AG04450 (cell line): ENCODE measurements at places on chromosomes 5 and 9.

DNA sequence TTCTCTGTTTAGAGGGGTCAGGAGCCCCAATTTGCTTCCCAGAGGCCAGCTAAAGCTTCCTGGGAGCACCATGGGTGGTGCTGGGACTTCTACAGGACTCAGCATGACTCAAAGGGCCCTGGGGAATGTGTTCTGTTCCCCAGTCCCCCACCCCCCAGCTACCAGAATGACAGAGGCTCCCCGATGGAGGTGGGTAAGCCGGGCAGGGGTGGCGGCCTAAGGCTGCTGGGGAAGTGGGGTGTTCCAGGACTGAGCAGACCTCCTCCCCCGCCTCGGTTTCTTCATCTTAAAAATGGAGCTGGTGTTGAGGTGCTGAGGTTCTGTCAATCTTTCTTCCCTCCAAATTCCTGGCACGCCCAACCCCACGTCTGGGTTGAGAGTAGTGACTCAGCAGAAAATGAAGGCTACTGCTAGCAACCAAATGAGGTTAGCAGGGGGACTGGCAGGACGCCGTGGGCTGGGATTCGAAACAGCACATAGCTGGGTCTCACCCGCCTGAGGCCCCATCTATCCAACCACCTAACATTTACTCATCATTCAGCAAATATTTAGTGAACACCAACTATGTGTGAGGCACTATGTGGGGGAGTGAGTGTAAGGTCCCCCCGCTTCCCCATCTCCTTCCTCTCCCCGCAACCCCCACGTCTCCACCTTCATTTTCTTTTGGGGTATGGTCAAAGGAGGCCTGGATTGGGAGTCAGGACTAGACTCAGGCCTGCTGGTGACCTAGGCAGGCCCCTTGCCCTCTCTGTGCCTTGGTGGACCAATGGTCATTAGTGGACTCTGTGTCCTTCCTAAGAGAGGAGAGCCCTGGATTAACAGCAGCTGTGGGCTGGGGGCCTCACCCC lies 50.2 kb downstream of the C9orf50 start:
- DNase-seq = peak; percentile 81

GRCh38 chr5:59049095-59049494 lies 466.2 kb downstream of the RAB3C start:
- DNase-seq = no peak

DNA sequence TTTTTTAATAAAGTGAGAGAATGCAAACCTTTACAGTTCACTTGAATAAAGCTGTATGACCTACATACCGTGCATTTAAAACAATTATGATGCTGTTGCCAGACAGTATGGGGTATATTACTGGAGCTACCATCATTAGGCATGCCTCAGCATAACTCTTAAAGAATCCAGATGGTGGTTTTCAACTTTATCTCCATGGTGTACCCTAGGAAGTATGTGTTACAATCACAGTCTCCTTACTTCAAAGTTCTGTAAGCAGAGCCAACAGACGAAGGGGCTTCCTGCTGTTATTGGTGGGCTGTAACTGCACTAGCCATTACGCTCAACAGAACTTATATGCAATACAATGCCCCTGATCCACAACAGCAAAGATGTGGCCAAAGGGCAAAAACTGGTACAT lies 803.3 kb downstream of the DTWD2 start:
- no peak for DNase-seq

DNA sequence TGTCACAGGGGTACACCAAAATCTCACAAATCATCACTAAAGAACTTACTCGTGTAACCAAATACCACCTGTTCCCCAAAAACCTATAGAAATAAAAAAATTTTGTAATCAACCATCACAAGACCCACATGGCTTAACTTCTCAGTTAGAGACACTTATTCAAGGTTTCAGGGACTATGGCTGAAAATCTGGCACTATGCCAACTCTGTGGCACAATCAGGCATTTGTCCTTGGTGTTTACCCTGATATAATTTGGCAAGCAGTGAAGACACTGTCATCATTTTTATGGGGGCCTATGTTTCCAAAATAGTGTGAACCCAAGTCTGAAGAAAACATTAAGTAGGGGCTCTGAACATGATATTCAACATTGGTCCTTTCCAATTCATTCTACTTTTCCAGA lies 59.0 kb downstream of the ZNF622 start:
- DNase-seq = no peak

GRCh38 chr9:129436751-129437625 lies 183.9 kb downstream of the C9orf50 start:
- no peak for DNase-seq

DNA sequence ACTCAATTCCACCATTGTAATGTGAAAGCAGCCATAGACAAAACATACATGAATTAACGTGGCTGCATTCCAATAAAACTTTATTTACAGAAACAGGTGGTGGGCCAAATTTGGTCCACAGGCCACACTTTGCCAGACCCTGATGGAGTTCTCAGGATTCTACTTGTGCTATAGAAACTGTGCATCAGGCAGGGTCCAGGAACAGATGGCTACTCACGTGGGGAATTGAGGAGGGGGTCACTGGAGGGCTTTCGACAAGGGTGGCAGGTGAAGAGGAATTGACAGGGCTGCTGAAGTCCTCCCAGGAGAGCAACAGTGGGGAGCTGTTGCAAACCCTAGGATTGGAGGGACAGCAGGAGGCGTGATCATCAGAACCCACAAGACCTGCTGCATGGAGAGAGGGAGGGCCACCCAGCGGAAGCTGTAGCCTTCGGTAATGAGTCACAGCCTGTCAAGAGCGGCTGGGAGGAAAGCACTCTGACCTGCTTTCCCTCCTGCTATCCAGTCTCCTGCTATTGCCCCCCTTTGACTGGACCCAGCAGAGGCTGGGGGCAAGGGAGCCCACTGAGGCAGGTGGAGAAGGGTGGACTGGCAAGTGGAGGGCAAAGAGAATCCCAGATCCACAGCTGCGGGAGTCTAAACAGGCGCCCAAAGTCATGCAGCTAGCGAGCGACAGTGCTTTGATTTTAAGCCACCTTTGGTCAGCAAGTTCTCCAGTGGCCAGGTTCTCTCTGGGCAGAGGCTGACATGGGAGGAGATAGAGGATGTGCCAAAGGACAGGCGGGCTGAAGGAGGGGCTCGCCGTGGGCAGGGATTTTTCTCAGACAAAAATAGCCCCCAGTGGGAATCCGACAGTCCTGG lies 138.3 kb upstream of the SMIM23 start:
- DNase-seq = peak; percentile 33

DNA sequence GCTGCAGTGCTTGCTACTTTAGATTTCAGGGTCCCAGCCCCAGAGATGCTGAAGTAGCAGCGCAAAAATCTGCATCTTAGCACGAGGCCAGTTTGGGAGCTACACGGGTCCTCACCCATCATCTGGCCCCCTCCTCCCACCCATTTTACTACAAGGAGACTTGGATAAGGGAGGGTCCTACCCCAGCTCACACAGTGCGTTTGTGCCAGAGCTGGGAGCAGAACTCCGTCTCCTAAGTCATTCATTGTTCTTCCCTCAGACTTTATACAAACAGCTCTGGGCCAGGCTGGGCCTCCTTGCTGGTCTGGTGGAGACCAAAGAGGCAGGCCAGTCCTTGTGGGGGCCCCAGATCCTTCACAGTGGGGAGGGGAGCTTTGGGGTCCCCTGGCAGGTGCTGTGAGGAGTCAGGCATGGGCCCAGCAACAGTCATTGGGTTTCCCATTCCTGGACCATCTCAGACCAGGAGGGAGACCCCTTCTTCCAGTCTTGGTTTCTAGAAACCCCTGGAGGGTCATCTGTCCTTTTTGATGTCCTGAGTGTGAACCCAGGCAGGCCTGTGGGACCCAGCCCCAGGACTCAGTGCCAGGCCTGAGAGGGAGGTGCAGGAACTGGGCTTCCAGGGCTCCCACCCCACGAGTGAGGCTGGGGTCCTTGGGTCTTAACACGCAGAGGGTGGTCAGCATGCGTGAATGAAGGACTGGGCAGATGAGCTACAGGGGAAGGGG lies 2.3 kb upstream of the IL17B start:
- no peak for DNase-seq

GRCh38 chr5:16713386-16713928 lies 96.7 kb upstream of the RETREG1 start:
- no peak for DNase-seq

- DNase-seq = no peak
These were observed 85.4 kb downstream of the ANKRD55 start for GRCh38 chr5:56147659-56148230.

DNA sequence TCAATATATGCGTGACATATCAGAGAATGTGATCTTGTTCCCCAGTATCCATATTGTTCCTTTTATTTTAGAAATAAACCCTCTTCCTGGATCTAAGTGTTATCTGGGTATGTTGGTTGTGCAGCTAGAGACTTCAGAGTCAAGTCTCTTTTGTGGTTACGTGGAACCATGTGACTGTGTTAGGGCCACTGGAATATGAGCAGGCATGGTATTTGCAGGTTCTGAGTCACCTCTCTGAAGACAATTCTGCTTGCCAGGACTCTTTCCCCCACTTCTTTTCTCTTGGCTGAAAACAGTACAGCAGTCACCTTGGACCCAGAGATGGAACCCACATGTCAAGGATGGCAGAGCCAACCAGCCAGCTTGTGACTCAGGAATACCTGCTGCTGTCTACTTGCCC lies 59.7 kb downstream of the ATP10B start:
- no peak for DNase-seq

- no peak for DNase-seq
These were observed 26.1 kb downstream of the CHD1 start for GRCh38 chr5:98902733-98903132.

DNA sequence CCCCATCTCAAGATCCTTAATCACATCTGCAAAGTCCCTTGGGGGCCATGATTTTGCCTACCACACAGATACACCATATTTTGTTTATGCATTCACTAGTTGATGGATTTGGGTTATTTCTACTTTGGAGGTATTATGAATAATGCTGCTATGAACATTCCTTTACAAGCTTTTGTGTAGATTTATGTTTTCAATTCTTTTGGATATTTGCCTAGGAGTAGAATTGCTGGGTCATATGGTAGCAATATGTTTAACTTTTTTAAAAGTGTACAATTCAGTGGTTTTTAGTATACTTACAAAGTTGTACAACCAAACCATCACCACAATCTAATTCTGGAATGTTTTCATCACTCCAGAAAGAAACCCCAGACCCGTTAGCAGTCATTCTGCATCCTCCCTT lies 7.8 kb upstream of the ANP32B start:
- no peak for DNase-seq

- no peak for DNase-seq
These were observed 96.7 kb upstream of the CHD1 start for GRCh38 chr5:99025298-99026045.

GRCh38 chr5:81154725-81155124 lies 78.4 kb upstream of the CKMT2 start:
- no peak for DNase-seq

DNA sequence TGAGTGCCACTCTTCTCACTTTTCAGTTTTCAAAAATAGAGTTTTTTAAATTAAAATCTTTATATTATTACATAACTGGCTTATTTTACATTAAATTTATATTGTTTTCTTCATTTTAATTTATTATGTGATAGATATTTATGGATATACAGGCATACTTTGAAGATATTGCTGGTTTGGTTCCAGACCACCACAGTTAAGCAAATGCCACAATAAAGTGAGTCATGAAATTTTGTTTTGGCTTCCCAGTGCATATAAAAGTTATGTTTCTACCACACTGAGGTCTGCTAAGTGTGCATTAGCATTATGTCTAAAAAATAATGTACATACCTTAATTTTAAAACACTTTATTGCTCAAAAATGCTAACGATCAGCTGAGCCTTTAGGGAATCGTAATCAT lies 47.4 kb downstream of the NDUFS4 start:
- DNase-seq = no peak

DNA sequence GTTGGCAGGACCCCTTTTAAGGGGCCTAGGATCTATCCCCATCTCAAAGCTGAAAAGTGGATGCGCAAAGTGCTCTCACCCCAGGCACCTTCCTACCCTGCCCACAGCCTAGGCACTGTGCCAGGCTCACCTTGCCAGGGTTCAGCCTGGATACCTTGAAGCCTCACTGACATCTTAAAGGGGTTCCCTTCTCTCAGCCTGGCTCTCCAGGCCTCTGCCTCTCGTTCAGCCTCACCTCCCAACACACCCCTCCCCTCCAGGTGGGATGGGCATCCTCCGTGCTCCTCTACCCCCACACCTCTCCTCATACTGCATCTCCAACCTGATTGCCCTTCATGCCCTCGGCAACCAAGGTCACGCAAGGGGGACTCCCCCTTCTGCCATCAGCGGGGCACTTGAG lies 25.5 kb downstream of the TNIP1 start:
- DNase-seq = no peak

- DNase-seq = no peak
These were observed 45.8 kb upstream of the NKD2 start for GRCh38 chr5:962801-963200.

GRCh38 chr5:180590543-180591310 lies 572 bp downstream of the SCGB3A1 start:
- DNase-seq = no peak

- DNase-seq = no peak
These were observed 24.7 kb upstream of the LMNB1 start for GRCh38 chr5:126752081-126752785.

GRCh38 chr9:106590759-106591505 lies 272.0 kb upstream of the ZNF462 start:
- no peak for DNase-seq

GRCh38 chr5:120539471-120539870 lies 75.4 kb downstream of the PRR16 start:
- no peak for DNase-seq

DNA sequence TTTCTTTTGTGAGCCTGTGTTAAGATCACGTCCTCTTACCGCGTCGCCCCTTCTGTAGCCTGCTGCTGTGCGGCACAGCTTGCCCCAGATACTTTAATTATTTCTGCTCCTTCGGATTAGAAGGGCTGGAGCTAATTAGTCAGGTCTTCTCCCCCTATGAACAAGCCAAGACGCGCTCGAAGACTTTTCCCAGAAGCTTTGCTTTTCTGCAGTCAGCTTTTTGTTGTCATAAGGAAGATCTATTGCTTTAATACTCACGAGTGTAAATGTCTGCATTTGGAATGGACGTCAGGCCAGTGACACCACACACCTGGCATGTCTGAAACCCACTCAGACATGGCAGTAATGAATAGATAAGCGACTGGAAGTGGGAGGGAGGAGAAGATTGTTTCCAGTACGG lies 37.0 kb downstream of the PRUNE2 start:
- DNase-seq = no peak

DNA sequence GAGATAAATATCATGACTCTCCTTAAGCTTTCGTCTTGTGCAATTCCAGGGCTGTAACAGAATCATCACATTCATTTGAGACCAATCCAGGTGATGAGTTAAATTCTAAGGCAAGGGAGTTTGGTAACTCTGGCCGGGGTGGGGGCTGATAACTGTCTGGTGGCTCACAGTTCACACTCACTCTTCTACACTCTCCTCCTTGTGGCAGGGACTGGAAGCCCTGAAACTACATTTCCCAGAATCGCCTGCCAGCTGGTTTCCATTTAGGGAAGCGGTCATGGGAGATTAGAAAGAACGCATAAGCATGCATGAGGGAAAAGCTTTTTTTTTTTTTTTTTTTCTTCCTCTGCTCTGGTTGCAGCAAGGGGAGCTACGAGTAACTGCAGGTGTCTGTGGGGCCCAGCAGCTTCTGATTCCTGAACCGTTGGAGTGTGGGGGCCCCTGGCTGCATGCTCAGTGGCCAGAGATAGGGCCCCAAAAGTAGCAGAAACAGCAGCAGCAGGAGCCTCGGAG lies 154.8 kb upstream of the TBC1D2 start:
- peak; percentile 73 for DNase-seq
